Bone marrow (tissue), 2 donors: ENCODE measurements at places on chromosomes 3 and 15.

DNA sequence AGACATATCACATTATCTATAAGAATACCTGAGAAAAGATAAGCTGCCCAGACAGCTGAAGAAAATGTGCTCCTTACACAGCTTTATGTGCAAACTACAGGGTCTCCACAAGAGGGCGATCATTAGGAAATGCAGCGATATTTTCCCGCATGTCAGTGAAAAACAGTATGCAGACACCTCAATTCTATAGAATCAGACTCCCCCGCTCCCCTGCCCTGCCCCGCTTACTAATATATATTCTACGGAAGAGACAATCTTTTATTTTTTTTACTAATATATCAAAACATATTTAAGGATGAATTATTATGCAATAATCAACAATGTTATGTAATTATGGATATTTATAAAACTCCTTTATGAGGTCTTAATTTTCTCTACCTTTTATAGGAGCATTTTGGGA is 681.3 kb downstream of the ROBO1 start:
- DNase-seq, result no peak

DNA sequence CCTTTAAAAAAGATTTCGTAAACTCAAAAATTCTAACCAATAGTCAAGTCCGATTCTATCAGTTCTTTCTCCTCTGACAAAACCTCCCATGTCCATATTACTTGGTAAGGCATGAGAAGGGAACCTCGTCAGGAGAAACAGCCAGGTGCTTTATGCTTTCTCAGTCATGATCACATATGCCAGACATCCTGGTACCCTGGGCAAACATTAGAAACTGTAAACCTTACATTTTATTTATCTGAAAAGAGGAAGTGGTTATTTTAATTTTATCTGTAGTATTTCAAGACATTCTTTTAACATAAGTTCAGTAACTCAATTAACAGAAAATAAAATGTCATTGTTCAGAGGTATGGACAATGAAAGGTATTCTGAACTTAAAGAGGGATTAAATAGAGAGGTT is 474.8 kb upstream of the GBE1 start:
- no peak for DNase-seq

- peak; percentile 54 for DNase-seq
These were observed 1.9 kb upstream of the NLGN1 start for GRCh38 chr3:173395412-173396181.

- no peak for DNase-seq
These were observed 49.1 kb upstream of the TMEM158 start for GRCh38 chr3:45275006-45275704.

DNA sequence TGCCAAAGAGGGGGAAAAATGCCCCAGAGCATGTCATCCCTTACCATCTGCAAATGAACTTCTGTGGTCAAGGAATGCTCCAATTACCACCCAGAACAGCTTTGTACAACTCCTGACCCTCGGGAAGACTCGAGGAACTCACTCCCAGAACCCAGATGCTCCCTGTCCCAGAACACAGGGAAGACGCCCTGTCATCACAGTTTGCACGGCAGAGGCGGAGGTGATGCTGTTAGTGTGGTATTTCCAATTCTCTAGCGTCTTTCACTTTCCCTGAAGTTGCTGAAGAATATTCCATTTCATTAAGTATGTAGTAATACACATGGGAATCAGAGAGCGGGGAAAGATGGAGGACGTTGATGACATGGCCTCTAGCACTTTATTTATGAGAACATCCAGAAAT is 193.7 kb downstream of the TIGIT start:
- DNase-seq, result no peak

GRCh38 chr15:66679061-66679656 is 22.9 kb upstream of the SMAD6 start:
- DNase-seq, result no peak

DNA sequence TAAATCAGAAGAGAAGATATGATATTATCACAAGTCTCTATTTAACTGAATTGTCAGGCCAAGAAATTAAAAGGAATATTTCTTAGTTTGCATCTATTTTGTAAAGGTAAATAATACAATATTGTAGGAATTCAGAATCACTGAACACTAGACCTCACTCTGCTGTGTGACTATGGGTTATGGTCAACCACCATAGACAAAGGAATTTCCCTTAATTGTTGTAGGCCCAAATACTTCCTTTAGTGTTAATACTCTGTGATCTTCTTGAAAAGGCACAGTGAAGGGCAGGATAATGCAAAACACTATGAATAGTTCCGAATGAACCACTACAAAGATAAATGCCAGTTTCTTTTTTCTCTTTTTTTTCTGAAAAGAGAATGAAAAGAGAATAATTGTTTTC is 162.3 kb downstream of the TUSC7 start:
- DNase-seq, result no peak

DNA sequence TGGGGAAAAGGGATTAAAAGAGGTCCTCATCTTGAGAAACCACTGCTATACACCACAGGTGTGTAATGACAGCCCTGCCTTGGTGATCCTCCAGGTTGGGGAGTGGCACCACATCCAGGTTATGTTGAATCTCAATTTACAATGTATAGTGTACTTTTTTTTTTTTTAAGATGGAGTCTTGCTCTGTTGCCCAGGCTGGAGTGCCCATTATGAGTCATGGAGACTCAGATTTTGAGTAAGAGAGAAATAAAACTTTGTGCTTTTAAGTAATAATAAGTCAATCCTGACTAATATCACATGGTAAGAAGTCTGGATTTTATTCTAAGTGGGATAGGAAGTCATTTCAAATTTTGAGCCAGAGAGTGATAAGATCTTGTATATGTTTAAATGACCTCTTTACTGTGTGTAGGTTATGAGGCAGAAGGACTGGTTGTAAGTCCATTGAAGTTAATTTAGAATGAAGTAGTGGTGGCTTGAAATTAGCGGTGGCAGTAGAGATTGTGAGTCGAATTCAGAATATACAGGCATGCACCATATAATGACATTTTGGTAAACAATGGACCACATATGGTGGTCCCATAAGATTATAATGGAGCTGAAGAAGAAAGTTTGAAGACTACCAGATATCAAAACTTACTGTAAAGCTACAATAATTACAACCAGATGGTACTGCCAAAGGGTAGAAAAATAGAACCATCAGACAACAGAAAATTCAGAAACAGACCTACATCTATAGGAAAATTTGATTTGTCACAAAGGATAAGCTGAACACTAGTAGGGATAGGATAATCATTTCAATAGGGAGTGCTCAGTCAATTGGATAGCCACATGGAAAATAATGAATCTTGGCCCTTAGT is 20.7 kb downstream of the POPDC2 start:
- DNase-seq, result no peak

- no peak for DNase-seq
These were observed 6.6 kb upstream of the SSR3 start for GRCh38 chr3:156561533-156561932.

GRCh38 chr3:133463347-133463860 is 63.5 kb downstream of the BFSP2 start:
- DNase-seq, result no peak

- peak; percentile 51 for DNase-seq
These were observed 1014.7 kb upstream of the CFAP20DC start for GRCh38 chr3:60064210-60065178.

DNA sequence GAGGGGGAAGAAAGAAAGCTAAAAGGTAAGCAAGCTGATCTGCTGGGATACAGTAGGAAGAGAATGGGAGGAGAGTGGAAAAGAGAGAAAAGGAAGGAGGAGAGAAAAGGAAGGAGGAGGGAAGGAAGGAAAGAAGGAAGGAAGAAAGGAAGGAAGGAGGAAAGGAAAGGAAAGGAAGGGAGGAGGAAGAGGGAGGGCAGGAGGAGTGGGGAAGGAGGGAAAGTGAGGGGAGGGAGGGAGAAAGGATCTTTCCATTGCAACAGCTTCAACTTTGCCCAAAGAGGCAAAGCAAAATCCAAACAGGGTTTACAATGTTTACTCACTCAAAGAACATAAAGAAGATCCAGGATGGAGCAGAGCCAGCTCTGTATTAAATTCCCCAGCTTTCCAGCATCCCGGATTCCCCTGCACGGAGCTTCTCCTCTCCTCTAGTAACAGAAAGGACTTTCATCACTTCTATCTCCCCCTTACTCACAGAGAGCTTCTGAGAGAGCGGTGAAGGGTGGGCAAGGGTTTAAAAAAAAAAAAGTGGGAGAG is 494.2 kb upstream of the PROK2 start:
- no peak for DNase-seq

DNA sequence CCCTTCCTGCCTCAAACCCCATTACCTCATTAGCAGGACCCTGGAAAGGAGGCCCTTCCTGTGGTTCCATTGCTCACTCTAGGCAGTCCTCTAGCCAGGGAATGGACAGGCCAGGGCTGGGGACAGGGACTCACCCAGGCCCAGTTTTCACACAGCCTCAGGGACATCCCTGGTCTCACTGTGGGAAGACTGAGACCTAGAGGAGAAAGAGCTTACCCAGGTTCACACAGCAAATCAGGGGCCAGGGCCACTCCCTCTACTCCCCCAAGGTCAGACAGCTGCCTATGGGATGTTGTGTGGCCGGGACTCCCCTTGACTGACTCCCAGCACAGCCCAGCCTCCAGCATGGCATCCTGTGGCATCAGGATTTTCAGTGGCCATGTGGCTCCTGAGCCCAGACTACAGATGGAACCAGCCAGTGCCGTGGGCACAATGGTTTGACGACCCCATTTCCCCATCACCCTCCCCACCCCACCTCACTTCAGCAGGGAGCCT is 49.3 kb downstream of the ADAMTS7 start:
- no peak for DNase-seq

DNA sequence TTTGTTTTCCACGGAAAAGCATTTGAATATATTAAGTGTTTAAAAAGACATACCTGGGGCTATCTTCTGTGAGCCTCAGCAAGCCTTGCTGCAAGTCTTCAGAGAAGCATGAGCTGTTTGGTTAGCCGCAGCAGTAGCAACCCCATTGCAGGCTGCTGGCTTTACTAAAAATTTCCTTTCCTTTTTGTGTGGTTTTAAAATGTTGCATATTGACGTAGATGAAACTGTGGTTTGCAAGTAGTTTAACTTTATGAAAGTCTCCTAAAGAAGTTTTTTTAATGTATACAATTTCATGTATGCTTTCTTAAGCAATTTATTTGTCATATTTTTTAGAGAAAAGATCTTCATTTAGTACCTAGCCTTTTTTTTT is at the start of gene GPR171:
GPR171 (minus strand) TSS at position 166 of the 370 bp plus-strand sequence. CDS start 3,830 bp downstream, outside the sequence.
- no peak for DNase-seq

DNA sequence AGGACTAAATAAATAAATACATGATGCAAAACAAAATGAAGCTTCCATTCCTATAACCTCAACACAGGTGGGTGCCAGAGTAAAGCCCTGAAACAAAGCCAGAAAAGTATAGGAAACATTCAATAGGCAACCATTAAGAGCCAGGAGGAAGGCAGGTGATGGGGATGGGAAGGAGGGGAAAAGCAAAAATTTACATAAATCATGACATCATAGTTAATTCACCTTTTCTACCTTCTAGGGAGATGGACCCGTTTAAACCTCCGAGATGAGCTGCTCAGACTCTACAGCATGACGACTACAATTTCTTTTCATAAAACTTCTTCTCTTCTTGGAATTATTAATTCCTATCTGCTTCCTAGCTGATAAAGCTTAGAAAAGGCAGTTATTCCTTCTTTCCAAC is 27.9 kb downstream of the TM4SF4 start:
- DNase-seq, result no peak

DNA sequence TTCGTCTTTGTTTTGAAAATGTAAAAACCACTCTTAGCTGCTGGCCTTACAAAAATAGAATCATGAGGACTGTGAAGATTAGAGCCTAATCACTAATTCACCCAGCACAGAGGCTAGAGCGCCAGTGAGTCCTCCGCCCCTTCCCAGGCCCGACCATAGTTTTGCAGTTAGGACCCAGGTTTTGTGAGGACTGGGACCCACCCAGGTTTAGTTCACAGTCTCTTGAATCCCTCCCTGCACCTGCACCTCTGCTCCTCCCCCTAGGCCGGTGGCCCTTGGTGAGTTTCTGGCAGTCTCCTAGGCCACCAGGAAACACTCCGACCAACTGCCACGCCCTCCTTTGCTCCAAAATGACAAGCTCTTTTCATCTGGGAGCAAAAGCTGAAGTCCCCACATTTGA is 136.0 kb upstream of the CCDC54 start:
- no peak for DNase-seq
